ENCODE measurements at places on chromosomes 3 and 15. TPM values are rescaled to one million over a fixed set of nuclear protein-coding genes. Genes with fewer than 3 reads are reported as not detected.

DNA sequence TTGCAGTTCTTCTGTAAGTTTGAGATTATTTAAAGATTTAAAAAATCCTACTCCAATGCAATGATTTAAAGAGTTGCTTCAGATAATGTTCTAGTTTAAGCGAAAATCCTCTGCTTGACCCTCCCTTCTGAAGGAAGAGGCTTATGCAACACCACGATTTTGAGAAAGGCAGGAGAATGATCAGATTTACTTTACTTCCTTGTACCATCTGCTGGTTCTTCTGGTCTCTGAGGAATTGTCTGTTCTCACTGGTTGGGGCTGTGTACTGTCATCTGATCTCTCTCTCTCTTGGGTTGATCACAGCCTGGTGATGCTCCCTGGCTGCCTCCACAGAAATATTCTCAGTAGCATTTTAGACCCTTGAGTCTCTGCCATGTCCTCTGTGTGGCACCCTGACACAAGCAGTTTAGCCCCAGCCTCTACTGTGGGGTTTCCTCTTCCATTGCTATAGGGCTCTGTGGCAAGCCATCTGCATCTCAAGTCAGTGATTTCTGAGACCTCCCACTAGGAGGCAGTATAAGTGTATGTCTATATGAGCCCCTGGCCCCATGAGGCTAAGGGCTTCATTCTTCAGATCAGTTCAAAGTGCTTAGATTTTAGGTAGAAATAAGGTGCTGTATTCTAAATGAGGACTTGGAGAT, 50.8 kb upstream of the PLAAT1 start:
- peak; percentile 14 for DNase-seq

DNA sequence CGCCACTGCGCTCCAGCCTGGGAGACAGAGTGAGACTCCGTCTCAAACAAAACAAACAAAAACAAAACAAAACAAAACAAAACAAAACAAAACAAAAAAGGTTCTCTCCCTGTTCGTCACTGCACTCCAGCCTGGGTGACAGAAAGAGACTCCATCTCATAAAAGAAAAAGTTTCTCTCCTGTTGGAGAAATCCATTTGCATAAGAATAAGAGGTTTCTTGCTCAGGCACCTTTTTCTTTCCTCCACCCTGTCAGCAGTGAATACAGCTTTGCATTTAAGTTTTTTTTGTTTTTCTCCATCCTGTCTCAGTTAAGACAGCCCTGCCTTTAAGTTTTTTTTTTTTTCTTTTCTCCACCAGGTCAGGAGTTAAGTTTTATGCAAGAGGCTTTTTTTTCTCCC, 109.5 kb downstream of the DPH6 start:
- DNase-seq: no peak

DNA sequence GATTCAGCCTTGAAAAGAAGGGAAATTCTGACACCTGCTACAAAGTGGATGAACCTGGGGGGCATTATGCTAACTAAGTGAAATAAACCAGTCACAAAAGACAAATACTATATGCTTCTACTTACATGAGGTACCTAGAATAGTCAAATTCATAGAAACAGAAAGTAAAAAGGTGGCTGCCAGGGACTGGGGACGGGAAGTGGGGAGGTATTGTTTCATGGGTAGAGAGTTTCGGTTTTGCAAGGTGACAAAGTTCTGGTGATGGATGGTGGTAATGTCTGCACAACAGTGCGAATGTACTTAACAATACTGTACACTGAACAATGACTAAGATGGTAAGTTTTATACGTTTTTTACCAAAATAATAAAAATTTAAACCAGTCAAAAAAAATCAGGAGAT, 4.8 kb downstream of the IDH2 start:
- DNase-seq: no peak

GRCh38 chr3:119658994-119659393, 1.4 kb downstream of the POPDC2 start:
- DNase-seq: no peak

GRCh38 chr3:69699183-69699582, 40.1 kb upstream of the MITF start:
- DNase-seq: peak; percentile 54

DNA sequence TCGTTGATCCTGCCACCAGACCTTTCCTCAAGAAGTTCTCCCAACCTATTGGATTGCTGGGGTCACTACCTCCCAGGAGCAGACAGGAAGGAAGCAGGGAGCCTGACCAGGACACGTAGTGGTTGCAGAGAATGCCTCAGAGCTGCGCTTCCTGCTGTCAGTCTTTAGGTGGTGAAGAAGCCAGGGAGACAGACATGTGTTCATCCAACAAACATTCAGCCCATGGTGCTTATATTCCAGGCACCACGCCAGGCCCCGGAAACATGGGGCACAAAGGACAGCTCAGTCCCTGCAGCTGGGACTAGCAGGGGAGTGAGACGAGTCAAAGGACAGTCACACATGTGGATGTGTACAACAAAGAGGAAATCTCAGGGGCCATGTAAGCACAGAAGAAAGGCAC, 26.0 kb upstream of the CORO2B start:
- peak; percentile 78 for DNase-seq

DNA sequence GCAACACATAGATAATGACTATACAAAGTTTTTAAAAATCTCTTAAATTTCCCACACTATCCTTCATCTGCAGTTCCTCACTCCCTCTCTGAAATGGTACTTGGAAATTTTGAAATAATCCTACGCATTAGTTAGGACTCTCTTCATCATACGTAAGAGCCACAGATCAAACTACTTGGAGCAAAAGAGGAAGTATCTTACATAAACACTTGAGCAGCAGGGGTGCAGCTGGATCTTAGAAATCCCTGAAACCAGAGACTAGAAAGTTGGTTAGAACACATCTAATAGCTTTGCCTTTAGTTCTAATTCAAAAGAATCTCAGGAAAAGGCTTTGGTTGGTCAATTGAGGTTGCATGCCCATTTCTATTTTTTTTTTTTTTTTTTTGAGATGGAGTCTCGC, 38.8 kb upstream of the ZNF445 start:
- DNase-seq: no peak

- no peak for DNase-seq
Measured at GRCh38 chr3:29333576-29333975, 52.7 kb downstream of the RBMS3 start.

GRCh38 chr3:135155228-135155627, 360.2 kb downstream of the EPHB1 start:
- DNase-seq: no peak

DNA sequence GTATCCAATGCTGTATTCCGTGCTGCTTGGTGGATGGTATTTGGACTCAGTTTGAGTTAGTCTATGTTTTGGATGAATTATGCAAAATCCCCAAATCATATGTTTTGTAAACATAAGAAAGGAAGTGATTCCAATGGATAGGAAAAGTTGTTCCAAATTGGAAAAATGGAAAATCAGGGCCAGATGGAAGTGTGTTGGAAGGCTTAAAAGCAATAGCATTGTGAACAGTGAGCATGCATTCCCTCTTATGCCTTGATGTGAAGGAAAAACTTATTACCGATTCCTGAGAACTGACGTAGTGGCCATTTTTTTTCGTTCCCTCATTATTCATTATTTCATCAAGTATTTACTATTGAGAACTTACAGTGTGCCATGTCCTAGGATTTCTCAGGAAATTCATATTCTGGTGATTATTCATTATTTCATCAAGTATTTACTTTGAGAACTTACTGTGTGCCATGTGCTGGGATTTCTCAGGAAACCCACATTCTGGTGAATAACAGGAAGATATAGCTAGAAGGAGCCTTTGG, 144.1 kb upstream of the TPRG1 start:
- no peak for DNase-seq

- DNase-seq: peak; percentile 42
Measured at GRCh38 chr3:56795097-56795828, 6.5 kb downstream of the ARHGEF3 start.

DNA sequence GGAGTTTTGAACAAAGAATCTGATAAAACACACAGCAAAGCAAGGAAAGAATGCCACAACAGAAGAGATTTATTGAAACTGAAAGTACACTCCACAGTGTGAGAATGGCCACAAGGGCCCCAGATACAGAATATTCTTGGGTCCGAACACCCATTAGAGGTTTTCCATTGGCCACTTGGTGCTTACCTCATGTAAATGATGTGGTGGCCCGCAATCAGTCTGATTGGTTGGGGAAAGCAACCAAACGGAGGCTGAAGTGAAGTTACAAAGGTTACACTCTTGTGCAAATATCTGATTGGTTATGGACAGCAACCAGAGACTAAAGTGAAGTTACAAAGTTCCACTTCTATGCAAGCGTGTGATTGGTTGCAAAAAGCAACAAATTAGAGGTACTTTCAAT, 20.4 kb downstream of the NSUN3 start:
- DNase-seq: no peak

DNA sequence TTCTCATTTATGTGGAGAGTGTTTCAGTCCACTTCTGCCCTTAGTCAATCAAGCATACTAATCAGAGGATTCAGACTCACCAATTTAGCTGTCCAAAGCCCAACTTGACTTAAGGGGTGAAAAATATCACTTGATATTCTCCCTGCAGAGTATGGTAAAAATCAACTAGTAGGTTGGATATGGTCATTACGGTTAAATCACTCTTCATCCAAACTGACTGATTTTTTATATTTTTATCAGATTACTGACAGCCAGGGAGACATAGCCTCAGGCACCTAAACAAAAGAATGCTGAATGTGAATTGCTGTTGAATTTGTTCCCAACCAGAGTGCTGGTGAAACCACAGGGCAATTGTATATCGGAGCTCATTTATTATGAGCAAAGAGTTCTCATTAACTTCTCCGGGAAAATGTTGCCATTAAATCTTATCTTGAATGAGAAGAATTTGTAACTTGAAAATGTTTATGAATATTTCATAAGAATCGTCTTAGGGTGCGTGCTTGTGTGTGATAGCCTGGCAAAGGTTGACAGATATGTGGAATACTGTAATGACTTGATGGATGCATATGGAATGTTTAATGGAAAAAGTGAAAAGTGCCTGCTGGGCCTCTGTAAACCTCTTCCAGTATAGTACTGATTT, 411.2 kb downstream of the NAALADL2 start:
- peak; percentile 96 for DNase-seq

DNA sequence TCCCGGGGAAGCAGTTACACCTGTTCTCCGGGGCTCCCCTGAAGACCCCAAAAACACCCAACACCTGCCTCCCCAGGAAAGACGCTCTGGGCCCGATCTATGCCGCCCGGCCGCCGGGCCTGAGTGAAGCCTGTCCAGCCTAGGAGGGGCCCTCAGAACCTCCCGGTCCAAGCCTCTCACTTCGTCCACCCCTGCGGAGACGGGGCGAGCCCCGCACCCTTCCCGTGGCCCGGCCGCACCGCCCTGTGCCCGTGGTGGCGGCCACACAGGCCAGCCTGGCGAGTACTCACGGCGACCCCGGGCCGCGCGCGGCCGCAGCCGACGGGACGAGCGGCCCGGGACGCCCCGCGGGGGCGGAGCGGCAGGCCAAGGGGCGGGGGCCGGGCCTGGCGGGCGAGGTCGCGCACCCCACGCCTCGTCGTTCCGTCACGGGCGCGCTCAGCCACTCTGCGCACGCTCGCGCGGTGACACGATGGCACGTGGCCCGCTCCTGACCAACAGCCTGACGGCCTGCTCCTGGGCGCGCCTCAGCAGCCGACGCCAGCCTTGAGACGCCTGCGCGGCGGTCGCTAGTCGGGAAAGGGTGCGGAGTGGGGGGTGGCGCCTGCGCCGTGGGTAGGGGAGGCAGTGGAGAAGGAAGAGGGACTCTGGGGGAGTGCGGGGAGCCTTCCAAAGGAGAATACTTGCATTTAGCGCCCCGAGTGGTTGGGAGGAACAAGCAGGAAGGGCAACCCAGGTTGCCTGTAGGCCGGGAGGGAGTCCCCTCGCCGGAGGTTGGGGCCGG, at the start of gene PARP6:
TSS of gene PARP6 (minus strand) at position 342 of the 784 bp plus-strand sequence. CDS start 5,077 bp downstream, outside the sequence.
- DNase-seq: peak; percentile 97

DNA sequence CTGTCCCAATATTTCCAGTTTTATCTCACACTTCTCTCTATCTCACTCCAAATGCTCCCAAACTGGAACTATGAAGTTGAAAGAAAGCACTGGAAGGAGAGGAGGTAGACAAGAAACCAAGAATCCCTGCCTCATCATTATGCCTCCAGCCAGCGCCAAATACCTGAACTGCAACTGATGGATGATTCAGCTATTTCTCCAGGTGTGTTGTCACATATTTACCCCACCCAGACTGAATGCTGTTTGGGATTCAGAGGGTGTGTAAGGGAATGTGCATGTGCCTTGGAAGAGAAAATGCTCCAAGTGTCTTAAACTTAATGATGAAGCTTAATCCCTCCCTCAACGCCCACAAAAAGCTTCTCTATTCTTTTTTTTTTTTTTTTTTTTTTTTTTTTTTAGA, 269.5 kb upstream of the ATP11B start:
- no peak for DNase-seq

GRCh38 chr3:7917443-7918151, 584.0 kb upstream of the LMCD1 start:
- no peak for DNase-seq

- peak; percentile 7 for DNase-seq
Measured at GRCh38 chr3:60080648-60081047, 1030.8 kb upstream of the CFAP20DC start.

GRCh38 chr3:60217156-60217911, 1033.9 kb downstream of the FHIT start:
- no peak for DNase-seq

DNA sequence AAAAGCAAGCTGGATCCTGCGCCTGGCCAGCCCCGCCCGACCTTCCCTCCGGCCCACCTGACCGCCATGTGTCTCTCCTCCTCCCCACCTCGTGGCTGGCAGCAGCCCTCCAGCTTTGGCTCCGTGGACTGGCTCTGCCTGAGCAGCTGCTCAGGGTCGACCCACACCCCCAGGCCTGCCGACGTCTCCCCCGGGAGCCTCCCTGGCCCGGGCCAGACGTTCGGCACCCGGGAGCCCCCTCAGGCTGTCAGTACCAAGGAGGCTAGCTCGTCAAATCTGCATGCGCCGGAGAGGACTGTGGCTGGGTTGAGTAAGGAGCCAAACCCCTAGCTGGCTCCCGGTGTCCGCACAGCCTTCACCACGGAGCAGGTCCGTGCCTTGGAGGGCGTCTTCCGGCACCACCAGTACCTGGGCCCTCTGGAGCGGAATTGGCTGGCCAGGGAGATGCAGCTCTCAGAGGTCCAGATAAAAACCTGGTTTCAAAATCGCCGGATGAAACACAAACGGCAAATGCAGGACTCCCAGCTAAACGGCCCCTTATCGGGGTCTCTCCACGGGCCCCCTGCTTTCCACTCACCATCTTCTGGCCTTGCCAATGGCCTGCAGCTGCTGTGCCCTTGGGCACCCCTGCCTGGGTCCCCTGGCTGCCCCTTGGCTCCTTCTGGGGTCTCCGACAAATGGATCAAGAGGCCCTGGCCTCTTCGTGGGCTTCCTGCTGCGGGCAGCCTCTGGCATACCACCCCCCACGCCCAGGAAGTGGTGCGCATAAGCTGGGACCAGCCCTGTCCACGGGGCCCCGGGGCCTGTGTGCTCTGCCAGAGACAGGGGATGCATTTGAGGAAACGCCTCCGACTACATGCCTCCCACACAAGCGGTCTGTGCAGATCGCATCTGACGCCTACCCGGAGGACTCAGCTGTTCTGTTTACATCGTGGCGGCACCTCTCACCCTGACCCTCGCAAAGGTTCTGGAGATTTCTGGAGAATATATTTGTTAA, 345.0 kb downstream of the ZNF385D start:
- DNase-seq: no peak

MAGEL2 gene
- total RNA-seq: not detected

PLCL2 gene
- total RNA-seq: 0.71 TPM

LHFPL4 gene
- total RNA-seq: 0.05 TPM

ZNF717 gene
- 2.9 TPM for total RNA-seq

NR2E3 gene
- not detected for total RNA-seq

HGD gene
- total RNA-seq: not detected

CYP8B1 gene
- not detected for total RNA-seq

CNTN6 gene
- total RNA-seq: not detected

AMIGO3 gene
- 5.5 TPM for total RNA-seq

SCAANT1 gene
- total RNA-seq: not detected

RARRES1 gene
- 1.8 TPM for total RNA-seq

ISL2 gene
- total RNA-seq: 4.4 TPM

Data from M059J (cell line).